Mammary microvascular endothelial cell (primary cell): ENCODE measurements at places on chromosomes 13 and 19. TPM values are rescaled to one million over a fixed set of nuclear protein-coding genes. Genes with fewer than 3 reads are reported as not detected.

The SERP2 gene
- total RNA-seq, result 0.25 TPM in 1 of 2 replicates, not detected in the other

The ZNF177 gene
- total RNA-seq, result 0.15 and 2.0 TPM in 2 replicates

The ZNF506 gene
- 6.6 and 11.2 TPM in 2 replicates for total RNA-seq

The TINCR gene
- total RNA-seq, result 0.15 and 0.53 TPM in 2 replicates

The ITGBL1 gene
- 3.6 and 4.8 TPM in 2 replicates for total RNA-seq

The CLC gene
- total RNA-seq, result not detected in 2 replicates

The CRX gene
- total RNA-seq, result not detected in 2 replicates

The ZIC5 gene
- total RNA-seq, result not detected in 2 replicates

The POU2F2 gene
- 1.00 and 1.9 TPM in 2 replicates for total RNA-seq

The CYP2A7 gene
- total RNA-seq, result not detected in 2 replicates

The ELAVL1 gene
- total RNA-seq, result 47.4 and 49.6 TPM in 2 replicates

The TUBA3C gene
- total RNA-seq, result not detected in 2 replicates

The GJA3 gene
- 0.05 TPM in 1 of 2 replicates, not detected in the other for total RNA-seq

The GSX1 gene
- not detected in 2 replicates for total RNA-seq

The MBD3L3 gene
- total RNA-seq, result not detected in 2 replicates

The FARP1 gene
- 20.9 and 22.5 TPM in 2 replicates for total RNA-seq

The C2CD4C gene
- under 0.01 and 0.10 TPM in 2 replicates for total RNA-seq

The TNNI3 gene
- not detected in 2 replicates for total RNA-seq

The TMTC4 gene
- 24.4 and 25.4 TPM in 2 replicates for total RNA-seq

The CEACAM19 gene
- 3.9 and 5.1 TPM in 2 replicates for total RNA-seq

The CPAMD8 gene
- total RNA-seq, result 0.20 and 0.80 TPM in 2 replicates

The CRTC1 gene
- total RNA-seq, result 2.0 and 3.7 TPM in 2 replicates
